ENCODE measurements at places on chromosomes 1 and 21.

GRCh38 chr1:206719169-206719839 is 34.6 kb downstream of the MAPKAPK2 start:
- no peak for DNase-seq

DNA sequence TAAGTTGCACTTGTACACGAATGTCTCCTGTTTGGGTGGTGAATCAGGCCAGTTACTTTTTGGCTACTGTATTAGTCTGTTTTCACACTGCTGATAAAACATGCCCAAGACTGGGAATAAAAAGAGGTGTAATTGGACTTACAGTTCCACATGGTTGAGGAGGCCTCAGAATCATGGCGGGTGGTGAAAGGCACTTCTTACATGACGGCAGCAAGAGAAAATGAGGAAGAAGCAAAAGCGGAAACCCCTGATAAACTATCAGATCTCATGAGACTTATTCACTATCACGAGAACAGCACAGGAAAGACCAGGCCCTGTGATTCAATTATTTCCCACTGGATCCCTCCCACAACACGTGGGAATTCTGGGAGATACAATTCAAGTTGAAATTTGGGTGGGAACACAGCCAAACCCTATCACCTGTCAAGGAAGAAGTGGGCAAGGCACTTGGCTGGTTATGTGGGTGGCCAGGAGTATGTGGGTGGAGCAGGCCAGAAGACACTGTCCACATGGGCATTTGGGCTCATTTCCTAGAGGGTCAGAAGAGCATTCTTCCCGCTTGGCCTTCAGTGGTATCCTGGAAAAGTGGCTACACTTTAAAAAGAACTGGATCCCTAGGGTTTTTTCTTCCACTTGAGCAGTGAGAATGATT is 228.8 kb downstream of the HHAT start:
- no peak for DNase-seq

GRCh38 chr1:184299406-184299790 is 87.4 kb upstream of the C1orf21 start:
- no peak for DNase-seq

DNA sequence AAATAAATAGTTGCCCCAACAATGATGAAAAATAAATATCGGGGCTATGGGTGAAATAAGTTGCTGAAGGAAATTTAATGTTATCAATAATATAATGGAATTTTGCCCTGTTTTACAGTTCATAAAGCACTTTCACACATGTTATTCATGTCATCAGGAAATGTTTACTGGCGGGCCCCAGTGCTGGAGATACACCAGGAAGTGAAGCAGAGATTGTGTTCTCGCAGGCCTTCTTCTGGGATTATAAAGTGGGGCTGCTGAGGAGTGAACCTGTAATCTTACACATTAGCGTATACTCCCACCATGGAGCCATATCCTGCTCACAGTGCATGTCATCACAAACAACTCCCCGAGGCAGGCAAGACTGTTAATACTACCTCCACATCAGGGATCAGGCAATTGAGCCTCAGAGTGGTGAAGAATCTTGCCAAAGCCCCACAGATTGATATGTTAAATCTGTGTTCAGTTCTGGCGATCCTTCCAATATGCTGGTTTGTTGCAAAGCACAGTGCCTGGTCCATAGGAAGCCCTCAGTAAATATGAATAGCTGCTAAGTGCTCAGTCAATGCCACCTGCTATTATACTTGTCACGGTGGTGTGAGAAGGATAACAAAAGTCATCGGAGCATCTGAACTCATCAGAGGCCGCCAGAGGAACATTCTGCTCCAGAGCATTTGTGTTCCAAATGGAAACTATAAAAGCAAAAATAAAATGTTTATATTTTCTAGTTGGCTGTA is 104.4 kb upstream of the UBE2U start:
- peak; percentile 22 for DNase-seq

GRCh38 chr1:179142889-179143299 is 61.0 kb downstream of the TOR3A start:
- peak; percentile 97 for DNase-seq

GRCh38 chr1:13725714-13726175 is 25.8 kb downstream of the PRDM2 start:
- peak; percentile 16 for DNase-seq

DNA sequence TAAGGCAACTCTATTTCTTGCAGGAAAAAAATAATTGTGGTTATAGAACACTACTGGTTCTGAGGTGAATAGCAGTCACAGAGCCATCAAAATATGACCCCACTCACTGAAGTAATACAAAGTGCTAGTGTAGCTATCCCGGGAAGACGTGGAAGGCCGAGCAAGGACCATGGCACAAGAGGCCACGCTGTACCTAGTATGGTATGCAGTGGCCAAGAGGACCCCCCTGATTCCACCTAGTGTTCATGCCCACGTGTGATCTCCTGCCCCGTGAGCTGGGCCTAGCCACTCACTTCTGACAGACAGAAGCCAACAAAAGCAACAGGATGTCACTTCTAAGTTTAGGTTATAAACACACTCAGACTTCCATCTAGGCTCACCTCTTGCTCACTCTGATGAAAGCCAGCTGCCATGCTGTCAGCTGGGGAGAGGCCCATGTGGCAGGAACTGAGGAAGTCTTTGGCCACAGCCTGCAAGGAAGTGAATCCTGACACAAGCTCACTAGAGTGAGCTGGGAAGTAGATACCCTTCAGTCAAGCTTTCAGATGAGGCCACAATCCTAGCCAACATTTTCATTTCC is 21.7 kb upstream of the LSS start:
- DNase-seq, result no peak

DNA sequence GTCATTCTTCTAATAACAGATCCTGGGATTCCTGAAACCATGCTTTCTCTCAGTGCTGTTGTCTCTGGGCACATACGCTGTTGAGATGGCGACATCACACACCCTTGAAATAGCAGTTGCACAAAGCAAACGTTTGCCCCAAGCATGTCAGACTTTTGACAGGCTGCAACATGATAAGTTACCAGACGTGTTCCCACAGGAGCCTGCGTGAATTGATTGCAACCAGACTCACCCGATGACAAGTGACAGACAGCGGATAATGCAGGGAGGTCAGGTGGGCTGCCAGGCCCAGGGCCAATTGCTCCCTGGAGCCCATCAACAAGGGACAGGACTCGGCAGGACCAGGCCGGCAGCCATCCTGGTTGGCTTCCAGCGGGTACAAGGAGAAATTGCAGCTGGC is 310.9 kb downstream of the SIPA1L2 start:
- no peak for DNase-seq

DNA sequence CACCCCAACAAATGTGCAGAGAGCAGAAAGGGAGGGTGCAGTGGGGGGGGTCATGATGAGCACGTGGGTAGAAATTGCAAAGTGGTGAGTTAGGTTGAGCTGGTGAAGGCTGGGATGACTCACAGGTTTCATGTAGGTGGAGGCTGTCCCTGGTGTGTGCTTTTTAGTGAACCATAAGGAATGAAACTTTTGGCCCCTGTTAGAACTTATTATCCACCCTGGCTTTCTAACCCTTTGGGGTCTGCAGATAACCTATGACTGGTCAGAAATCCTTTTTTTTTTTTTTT is 46.9 kb downstream of the DOP1B start:
- DNase-seq, result no peak

GRCh38 chr1:205339717-205340116 is 17.0 kb downstream of the KLHDC8A start:
- DNase-seq, result no peak

- DNase-seq, result peak; percentile 96
These were observed 97.6 kb downstream of the NAV1 start for GRCh38 chr1:201636510-201636971.
